ENCODE measurements at places on chromosomes 5 and 9. TPM values are rescaled to one million over a fixed set of nuclear protein-coding genes. Genes with fewer than 3 reads are reported as not detected.

Gene INSL4
- not detected for polyA plus RNA-seq

Gene CDK5RAP2
- polyA plus RNA-seq: 50.1 TPM

Gene SLC46A2
- 0.10 TPM for polyA plus RNA-seq

Gene WHRN
- polyA plus RNA-seq: 2.6 TPM

Gene SLC23A1
- polyA plus RNA-seq: 0.28 TPM

Gene FLT4
- polyA plus RNA-seq: 7.3 TPM

Gene ADAMTSL1
- polyA plus RNA-seq: 10.6 TPM

Gene CENPK
- polyA plus RNA-seq: 12.6 TPM

Gene SEMA5A
- polyA plus RNA-seq: 27.1 TPM

Gene ZBED3
- 7.3 TPM for polyA plus RNA-seq

Gene CEMIP2
- polyA plus RNA-seq: 22.1 TPM

Gene HTR1A
- not detected for polyA plus RNA-seq

Gene GLRA1
- not detected for polyA plus RNA-seq

Measured in forelimb muscle (tissue), 1 donor.